ENCODE measurements at places on chromosomes 1 and 21.
A peak's percentile ranks its signal among the peaks of the same experiment; 100 is the strongest.

DNA sequence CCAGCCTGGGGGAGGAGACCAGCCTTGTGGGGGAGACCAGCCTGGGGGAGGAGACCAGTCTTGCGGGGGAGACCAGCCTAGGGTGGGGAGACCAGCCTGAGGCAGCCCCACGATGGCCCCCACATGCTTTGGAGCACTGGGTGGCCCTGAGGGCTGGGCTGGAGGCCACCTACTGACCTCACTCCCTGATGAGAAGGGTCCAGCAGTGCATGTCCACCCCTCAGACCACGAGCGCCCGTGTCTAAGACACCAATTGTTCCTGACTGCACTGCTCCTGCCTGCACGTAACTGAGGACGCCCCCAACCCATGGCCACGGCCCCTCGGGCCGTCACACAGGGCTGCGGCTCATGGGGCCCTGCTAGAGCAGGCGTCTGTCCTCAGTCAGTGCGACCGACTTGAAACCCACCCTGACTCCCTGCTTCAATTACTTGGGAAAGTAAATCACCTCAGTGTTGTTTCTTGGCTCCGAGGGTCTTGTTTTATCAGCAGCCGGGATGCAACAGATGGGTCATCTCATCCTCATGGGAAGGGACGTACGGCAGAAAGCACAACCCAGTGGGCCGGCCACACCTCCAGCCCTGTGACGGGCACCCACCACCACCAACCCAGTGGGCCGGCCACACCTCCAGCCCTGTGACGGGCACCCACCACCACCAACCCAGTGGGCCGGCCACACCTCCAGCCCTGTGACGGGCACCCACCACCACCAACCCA lies at the start of gene SPATC1L:
Gene SPATC1L, minus strand, starts transcription at position 550 of the 715 bp plus-strand sequence. CDS start 1,643 bp downstream, outside the sequence.
- peak; percentile 31 for DNase-seq

GRCh38 chr1:9249534-9250410 lies 15.2 kb downstream of the H6PD start:
- no peak for DNase-seq

DNA sequence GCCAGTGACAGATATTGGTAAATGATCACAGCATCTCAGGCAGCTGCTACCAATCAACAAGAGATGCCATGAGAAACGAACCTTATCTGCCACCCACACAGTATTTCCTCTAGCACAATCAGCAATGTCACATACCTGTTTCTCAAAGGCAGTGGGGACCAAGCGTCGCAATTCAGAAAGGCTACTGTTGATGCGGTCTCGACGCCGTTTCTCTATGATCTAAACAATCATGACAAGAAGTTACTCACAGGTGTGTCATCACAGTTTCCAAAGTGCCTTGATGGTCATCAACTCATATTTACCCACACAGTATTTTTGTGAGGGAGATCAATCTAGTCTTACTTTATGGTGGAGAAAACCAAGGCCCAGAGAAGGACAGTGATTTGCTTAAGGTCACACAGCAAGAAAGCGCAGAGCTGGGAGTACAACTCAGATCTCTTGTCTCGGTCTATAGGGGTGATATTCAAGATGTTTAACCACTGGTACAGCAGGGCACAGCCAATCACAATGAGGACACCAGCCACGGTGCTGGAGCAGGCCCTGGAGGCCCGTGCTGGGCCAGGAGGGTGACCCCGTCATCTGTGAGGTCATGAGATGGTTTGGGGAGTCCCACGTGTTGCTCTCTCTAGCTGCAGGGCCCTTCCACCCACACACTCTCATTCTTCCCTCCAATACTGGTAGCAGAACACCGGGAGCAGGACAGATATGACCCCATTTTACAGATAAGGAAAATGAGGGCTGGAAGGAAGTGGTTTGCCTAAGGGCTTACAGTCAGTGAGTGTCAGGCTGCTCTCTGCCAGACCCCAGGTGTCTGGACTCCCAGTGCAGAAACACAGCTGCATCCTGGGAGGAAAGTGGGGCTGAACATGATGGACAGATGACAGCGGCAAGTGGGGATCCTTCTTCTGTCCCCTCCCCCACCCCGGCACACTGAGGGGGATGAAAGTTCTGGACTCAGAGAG lies 7.8 kb downstream of the HEYL start:
- DNase-seq, result no peak

DNA sequence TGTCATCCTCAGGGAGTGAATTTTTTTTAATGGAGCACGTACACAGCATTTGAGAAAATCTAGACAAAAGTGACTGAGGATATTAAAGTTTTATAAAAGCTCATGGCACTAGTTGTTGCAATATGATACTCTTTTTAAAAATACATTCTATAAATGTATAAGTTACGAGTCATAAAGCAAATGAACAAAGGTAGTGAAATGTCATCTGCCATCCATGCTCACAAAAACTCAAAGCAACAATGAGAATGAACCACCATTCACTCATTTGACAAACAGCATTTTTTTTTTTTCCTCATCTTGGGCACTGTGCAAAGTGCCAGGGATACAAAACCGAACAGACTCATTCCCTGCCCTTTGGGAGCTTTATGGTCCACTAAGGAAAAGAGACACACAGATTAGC lies 38.7 kb downstream of the GPR137B start:
- no peak for DNase-seq

DNA sequence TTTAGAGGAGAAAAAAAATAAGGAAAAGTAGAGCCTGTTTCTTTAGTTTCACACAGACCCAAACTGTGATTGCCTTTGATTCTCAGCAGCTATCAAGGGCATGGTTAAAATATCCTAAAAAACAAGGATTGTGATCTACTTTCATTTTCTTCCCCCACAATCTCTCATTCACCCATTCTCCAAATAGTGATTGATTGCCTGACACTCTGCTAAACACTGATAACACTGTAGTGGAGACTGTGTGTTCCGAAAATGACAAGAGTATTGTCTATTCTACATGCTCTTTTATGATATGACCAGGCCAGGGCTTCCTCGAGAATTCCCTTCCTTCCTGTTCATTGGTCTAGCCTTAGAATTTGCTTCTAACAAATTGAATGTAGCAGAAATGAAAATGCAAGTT lies 40.2 kb downstream of the PRMT6 start:
- DNase-seq, result no peak

DNA sequence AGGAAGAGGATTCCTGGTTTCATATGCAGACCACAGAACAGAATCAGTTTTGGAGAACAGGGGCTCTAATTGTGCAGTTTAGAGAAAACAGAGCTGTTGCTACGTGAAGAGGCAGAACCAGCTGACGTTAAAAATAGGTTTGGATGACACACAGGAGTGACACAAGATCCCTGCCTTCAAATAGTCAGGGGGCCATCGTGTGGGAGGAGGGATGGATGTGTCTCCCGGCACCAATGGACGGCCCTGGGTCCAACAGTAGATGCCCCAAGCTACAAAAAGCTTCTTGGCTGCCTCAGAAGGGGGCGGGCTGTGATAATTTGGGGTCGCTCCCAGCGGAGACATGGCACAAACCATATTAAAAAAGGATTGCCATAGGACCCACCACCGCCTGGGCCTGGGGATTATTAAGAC lies 87.8 kb downstream of the MRPL37 start:
- no peak for DNase-seq

DNA sequence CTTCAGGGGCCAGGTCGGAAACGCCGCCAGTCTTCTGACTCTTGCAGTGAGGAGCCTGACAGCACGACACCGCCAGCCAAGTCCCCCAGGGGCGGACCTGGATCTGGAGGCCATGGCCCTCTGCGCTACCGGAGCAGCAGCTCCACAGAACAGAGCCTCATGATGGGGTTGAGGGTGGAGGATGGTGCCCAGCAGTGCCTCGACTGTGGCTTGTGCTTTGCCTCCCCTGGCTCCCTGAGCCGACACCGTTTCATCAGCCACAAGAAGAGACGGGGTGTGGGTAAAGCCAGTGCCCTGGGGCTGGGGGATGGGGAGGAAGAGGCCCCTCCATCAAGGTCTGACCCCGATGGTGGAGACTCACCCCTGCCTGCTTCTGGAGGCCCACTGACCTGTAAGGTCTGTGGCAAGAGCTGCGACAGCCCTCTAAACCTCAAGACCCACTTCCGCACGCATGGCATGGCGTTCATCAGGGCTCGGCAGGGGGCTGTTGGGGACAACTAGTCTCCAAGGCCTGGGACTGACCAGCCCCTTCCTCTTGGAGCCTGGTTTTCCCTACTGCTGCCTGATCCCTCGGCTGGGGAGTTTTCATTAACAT lies 8.7 kb downstream of the ZNF687 start:
- no peak for DNase-seq

GRCh38 chr1:150051089-150051373 lies 16.5 kb upstream of the VPS45 start:
- no peak for DNase-seq

DNA sequence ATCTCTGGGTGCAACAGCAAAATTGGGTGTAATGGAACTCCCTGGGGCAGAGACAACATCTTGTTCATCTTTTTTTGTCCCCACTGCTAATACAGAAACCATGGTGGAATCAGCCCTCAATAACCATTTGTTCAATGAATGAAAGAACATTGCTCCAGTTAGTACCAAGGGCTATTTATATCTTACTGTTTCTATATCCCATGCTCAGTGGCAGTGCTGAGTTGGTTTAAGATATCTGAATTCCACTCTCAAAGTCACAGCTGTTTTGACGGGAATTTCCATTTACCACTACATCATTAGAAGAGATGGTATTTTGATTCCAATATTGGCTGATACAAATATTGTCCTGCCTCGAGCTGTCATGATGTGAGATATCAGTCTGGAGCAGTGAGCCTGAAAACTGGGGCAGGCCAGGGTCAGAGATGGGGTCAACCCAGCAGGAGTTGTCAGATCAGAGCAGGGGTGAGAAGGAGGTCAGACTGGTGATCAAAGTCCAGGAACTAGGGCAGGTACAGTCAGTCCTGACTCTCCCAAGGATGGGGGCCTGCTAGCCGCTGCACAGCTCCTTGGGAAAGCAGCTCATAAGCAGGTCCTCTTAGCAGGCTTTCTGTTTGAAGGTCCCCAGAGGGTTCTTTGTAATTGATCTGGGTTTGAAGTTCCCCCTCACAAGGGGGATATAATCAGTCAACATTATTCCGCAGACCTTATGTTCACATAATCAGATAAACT lies 5.8 kb upstream of the PHC2 start:
- DNase-seq, result no peak

DNA sequence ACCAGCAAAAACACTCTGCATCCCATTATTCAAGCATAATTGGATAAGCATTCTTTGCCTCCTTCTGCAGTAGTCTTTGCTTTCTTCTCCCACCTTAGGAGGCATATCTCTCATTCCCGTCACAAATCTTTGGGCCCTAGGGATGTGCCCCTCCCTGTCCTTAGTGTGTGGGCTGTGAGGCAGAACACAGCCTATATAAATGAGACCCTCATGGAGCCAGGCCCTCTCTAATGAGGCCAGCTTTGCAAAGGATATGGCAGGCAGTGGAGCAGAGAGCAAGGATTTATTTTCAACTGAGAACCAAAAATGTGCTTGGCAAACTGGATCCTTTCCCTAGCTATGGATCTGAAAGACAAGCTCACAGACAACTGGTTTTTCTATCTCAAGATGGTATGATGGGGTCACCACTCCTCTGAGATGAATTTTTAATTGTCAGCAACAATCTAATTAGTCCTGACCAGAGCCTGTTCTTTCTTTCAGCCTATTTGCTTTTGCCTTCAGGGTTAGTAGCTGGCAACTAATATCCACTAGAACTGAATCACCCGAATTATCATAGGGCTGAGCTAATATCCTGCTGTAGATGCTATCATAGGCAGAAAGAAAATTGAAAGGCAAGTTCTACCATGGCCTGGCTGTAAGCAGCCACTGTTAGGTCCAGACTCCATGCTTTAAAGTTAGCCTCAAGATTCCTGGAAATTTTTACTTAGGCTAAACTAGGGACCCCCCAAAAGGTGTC lies 134.2 kb downstream of the SYT2 start:
- no peak for DNase-seq

GRCh38 chr1:217861658-217862057 lies 230.5 kb downstream of the SPATA17 start:
- DNase-seq, result no peak

GRCh38 chr21:41481191-41481590 lies 26.8 kb downstream of the TMPRSS2 start:
- DNase-seq, result no peak

GRCh38 chr21:46369520-46370235 lies 45.7 kb downstream of the PCNT start:
- DNase-seq, result no peak

- no peak for DNase-seq
Observed at GRCh38 chr1:61842863-61843514, 100.7 kb downstream of the PATJ start.

GRCh38 chr1:61083013-61083806 lies 849 bp downstream of the NFIA start:
- DNase-seq, result no peak

DNA sequence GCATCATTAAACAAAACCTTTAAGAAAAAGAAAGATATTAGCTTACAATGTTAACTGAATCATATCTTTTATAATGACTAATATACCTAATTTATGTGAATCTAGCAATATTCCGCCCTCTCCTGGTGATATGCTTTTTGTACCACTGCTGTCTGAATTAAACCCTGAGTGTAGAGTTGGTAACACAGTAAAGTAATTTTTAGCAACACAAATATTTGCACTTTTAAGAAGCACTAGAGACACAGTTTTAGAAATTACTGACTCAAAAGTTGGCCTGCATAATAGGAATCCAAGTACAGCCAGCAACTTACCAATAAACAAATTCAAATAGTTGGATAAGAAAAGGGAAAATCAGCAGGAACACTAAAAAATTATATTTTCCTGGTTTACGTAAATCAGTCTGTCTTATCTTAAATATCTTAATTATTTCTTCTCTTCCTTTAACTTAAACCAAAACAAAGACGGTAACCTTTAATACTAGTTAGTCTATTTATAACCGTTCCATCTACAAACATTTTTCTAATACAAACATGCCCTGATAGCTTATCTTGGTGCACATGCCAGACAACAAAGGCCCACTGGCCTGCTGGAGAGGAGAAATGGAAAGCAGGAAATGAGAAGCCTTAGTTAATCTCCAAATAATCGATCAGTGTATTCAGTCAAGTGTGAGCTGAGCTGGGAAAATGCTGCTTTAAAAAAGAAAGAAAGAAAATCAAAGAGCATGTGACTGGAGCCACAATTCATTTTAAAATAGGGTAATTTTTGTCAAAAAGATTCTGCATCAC lies 246.0 kb downstream of the RERE start:
- DNase-seq, result no peak

- DNase-seq, result no peak
Observed at GRCh38 chr1:59345221-59345620, 48.3 kb downstream of the FGGY start.

DNA sequence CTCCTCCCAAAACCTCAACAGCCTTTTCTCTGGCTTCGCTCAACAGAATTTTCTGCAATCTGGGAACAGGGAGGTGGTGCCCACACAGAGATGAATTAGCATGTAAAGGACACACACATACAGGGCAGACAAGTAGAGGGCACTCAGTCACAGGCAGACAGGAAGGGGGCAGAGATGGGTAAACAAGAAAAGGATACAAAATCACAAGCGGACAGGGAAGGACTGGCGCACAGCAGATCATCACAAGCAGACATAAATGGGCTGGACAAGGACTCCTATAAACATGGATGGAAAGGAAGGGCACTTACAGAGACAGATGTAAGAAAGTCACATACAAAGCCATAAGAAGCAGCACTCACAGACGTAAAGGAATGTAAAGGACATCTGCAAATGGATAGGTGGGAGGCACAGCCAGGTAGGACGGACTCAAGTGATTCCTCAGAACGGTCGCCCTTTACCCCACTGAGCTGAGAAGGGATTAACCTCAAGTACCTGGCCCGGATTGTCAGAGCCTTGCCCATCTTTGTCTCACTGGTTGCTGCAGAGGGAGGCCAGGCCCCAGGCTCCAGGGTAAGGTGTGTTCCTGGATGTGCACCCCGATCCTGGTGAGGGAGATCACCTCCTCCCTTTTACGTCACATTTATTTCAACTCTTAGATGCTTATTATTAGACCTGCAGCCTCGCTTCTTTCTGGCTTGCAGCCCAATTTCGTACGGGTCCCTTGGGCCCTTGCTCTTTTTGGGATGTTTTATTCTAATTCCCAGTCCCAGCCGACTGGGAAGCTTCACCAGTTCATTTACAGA lies 836 bp upstream of the PRCC start:
- no peak for DNase-seq
